ENCODE measurements at places on chromosomes 2 and 18.

DNA sequence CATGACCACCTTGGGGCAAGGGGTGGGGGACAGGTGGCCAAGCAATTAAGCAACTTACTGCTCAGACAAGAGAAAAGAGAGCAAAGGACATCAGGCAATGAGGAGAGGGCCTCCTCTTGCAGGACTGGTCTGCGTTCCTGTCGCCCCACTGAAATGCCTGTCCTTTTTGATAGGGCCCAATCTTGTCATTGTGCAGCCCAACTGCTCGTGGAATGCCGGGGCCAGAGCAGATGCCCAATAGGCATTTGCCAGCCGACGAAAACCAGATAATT, 104.5 kb upstream of the SH3BP4 start:
- DNase-seq = no peak

DNA sequence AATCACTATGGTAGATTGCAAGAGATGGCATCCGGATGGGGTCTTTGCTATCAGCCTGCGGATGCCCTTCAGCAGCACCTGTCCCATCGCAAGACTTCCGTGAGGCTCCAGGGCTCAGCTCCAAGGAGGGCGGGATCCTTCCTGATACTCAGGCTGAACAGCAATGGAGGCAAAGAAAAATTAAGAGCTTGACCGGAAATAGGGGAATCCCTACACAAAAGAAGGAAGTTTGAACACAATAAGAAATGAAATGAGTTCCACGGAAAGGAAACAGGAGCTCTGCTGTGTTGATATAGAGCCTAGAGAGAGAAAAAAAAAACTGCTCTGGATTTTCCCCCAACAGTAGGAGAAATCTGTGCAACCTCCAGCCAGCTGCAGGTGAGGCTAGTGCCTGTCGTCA, 91.9 kb downstream of the ARL4C start:
- DNase-seq = no peak

DNA sequence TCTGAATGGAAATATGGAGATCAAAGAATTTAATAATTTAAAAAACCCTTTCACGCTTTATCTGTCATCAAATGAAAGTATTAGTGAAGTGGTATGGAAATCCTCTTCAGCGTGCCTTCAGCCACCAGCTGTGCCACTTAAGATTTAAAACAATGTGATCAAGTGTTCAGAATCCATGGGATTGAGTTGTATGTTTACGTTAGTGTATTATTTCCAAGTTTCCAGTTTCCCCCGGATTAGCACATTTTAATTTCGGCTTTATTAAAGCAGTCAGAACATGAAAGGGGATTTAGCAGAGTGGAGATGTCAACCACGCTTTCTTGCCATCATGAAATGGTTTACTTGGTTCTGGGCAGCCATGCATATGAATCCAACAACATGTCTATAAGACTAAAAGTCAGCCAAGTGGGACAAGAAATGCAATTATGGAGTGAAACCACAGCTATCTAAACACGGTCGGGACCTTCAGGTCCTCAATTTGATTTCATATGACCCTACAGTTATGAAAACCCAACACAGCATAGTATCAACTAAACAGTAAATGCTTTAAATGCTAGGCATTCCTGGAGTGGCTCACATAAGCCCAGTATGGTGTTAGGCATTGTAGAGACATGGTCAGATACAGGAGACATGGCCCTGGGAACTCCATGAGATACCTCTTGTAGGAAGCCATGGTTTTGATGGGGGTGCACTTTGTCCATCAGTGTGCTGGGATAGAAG, 224.9 kb upstream of the EPAS1 start:
- no peak for DNase-seq

- no peak for DNase-seq
These were observed 232.6 kb upstream of the PXDN start for GRCh38 chr2:1976728-1977416.

DNA sequence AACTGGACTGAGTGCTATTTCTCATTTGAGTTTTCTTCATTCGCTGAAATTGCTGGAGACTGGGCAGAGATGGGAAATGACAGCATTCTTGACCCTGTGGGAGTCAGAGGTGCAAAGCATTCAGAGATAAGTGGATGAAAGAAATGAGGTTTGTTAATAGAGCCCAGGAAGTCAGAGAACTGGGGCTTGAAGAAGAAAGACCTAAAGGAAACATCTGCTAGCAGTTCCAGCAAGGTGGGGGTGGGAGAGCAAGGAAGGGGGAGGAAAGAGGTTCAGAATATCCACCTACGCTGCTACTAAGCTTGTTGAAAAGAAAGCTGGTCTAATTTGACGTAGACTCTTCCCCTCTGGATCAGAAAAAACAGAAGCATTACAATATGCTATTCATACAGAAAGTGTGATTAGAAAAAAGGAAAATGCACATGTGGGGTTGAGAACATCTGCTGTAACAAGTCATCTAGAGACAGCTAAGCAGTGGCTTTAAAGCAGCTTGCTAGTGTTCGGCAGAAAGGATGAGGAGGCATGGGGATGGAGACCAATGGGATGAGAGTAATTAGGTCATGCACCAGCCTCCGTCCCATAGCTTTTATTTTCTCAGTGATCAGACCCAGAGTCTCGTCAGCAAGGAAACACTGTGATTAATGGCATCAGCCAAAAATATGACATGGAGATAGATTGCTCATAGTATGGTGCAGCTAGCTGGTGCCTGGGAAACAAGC, 29.7 kb downstream of the NAB1 start:
- no peak for DNase-seq

GRCh38 chr2:138665937-138666336, 114.3 kb downstream of the NXPH2 start:
- no peak for DNase-seq

GRCh38 chr2:150955231-150955630, 306.4 kb downstream of the RBM43 start:
- DNase-seq = no peak

DNA sequence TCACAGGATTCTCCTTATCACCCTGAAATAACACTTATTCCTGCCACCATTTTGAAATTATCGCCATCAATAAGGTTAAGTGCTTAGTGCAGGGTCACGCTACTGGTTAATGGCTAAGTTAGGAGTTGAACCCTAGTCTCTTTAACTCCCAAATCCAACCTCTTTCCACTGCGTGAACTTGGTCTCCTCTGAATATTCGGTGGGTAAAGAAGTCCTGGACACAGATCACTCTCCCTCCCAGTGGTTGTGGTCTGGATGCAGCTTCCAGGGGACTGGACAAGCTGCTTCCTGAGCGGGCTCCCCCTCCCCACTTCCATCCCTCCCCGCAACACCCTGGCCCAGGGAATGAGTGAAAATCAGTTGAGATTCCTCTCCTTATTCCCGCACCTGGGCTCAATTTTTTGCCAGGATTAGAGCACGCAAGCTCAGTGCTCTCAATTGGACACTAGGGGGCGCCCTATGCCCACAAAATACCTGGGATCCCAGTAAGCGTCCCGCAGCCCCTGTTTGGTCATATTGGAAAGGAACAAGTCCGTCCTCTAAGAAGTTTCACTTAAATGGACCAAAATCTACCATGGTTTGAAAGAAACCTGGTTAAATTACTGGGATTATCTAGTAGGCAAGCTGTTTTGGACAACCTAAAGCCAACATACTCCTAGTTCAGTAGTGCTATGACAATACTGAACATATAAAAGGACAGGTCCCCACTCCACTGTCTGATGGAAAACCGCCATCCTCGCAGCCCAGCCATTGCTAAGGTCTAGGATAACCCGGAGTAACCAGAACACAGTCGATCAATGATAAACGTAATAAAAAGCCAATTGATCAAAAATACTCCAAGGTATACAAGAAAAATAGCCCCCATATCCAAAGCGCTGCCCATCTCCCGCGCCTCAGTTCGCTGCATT, 40.4 kb downstream of the DHRS9 start:
- DNase-seq = peak; percentile 43

DNA sequence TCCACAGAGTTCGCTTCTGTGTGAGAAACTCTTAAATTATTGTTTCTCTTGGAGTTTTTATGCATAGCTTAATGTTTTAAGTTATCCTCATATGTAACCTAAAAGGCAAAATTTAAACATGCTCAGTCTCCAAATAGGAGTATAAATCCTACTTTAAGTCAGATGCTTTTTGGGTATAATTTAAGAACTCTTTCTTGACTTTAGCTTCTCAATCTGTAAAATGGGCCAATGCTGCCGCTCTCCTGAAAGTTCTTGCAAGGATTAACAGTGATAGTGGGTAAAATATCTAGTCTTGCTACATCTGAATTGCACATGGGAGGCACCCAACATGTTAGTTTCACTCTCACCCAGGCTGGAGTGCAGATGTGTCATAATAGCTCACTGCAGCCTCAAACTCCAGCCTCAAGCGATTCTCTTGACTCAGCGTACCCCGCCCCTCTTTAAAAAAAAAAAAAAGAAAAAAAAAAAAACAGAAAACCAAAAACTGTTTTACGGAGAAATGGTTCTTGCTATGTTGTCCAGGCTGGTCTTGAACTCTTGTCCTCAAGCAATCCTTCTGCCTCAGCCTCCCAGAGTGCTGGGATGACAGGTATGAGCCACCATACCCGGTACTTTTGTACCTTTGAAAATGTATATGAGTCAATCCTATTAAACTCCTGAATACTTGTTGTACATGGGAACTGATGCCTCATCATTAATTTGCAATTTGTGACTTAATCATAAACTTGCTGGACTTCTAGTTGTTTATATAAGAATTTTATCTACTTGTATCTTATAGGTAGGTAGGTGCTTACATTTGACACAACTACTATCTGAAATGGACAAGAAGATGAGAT, 1.8 kb downstream of the FBXO48 start:
- no peak for DNase-seq

DNA sequence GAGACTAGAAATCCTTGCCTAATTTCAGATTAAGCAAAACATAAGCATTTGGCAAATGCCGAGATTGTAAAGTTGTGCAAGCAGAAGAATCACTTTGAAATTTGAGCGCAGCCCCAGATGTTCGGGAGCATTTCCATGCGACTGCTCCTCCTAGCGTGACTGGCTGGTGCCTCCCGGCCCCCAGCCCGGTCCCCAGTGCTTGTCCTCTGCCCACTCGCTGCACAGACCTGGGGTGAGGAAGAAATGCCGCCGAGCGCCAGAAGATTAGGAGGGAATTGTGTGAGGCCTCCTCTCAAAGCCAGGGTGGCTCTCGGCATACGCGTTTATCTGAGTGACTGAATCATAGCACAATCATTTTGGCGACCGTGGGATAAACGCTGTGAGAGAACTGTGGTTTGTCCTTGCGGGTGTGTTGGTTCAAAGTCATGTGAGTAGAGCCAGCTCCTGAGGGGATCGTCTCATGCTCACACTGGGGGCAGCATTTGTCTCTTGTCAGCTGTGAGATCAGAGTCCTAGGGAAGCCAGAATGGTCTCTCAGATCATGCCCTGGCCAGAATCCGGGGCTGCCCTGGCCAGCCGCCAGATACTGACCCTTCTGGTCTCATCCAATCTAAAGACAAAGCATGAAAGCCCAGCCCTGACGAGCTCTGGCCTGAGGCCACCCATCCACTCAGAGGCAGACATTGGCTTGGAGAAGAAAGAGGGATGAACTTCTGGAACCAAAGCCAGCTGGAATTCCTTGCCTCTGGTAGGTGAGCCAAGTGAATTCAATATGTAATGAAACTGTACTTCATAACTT, 189.3 kb downstream of the SH3RF3 start:
- no peak for DNase-seq

- no peak for DNase-seq
These were observed 299.8 kb downstream of the LRATD1 start for GRCh38 chr2:14932285-14932684.

GRCh38 chr2:222641336-222641735, 14.6 kb downstream of the FARSB start:
- no peak for DNase-seq

GRCh38 chr2:125667630-125668029, 988.3 kb upstream of the GYPC start:
- no peak for DNase-seq

- DNase-seq = no peak
These were observed 173.1 kb downstream of the PTH2R start for GRCh38 chr2:208579678-208580077.

GRCh38 chr2:236545814-236546480, 23.7 kb upstream of the ACKR3 start:
- DNase-seq = no peak

GRCh38 chr18:4093676-4094075, 361.4 kb downstream of the DLGAP1 start:
- no peak for DNase-seq

DNA sequence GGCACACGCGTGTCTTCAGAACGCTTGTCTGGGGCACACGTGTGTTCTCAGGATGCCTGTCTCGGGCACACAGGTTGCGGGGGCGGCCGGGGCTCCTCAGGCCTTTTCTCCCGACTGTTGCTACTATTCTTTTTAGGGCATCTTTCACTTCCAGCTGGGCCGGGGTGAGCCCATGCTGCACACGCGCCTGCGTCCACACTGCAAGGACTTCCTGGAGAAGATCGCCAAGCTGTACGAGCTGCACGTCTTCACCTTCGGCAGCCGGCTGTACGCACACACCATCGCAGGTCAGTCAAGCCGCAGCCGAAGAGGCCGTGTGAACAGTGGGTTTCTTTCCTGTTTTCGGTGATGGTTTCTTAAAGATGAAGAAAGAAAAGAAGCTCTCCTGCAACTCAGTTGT, 25.0 kb downstream of the CTDP1 start:
- no peak for DNase-seq

DNA sequence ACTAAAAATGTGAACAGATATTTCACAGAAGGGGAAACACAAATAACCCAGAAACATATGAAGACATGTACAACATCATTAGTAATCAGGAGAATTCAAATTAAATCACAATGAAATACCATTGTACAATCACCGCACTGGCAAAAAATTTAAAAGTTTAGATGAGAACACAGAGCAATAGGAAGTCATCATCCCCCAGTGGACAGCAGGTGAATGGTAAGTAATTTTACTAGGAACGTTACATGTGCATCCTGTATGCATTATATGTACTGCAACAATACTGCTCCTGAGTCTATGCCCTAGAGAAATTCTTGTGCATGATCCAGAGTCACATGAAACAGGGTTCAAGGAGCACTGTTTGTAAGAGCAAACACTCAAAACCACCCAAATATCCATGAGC, 713.8 kb downstream of the NRXN1 start:
- DNase-seq = no peak

- no peak for DNase-seq
These were observed 397.6 kb downstream of the FBXO15 start for GRCh38 chr18:73750052-73750451.

- DNase-seq = no peak
These were observed 160.1 kb downstream of the RTP5 start for GRCh38 chr2:242029422-242030225.

DNA sequence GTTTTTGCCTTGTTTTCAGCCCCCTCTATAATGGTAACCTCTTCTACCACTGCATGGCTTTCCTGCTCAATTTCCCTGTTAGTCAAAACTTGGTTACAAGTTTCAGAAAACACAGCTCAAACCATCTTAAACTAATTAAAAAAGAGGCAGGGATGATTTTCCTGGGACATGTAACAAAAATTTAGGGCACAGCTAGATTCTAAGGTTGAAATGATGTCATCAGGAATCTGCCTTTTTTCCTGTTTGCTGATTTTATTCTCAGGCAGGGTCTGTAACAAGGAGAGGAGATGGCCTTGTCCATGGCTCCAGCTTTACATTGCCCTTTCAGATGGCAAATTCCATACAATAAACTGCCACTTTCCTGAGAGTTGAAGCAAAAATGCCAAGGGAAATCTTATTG, 157.9 kb upstream of the CREB1 start:
- no peak for DNase-seq
